ENCODE measurements at places on chromosomes 12 and 14. TPM values are rescaled to one million over a fixed set of nuclear protein-coding genes. Genes with fewer than 3 reads are reported as not detected.

GRCh38 chr14:74314576-74314975, 11.8 kb upstream of the ABCD4 start:
- H3K27ac ChIP-seq, result no peak overlapping the region
- no peaks in the 10 kb centered on the region for H3K4me1 ChIP-seq
- H3K27me3 ChIP-seq, result peaks cover 1% of the 10 kb centered on the region
- no peaks in the 10 kb centered on the region for H3K36me3 ChIP-seq
- DNase-seq, result no peak

The ABHD4 gene
- total RNA-seq, result 77.7 TPM

DNA sequence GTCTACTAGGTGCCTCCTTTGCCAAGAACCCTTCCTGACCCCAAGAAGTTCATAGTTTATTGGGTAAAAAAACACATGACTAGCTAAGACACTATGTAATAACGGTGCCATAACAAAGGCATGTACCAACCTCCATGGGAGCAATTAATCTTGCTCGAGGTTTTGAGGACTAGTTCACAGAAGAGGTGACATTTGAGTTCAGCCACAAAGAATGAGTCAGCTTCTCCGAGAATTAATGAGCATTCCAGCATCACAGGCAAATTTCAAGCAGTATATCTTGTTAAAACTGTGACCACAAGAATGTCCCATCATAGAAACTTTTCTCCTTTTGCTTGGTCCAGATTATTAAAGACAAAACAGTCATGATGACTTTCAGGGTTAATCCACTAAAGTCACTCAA, 113.0 kb upstream of the RAP1B start:
- H3K36me3 ChIP-seq, result no peaks in the 10 kb centered on the region
- H3K27me3 ChIP-seq, result no peaks in the 10 kb centered on the region
- no peak overlapping the region for H3K4me3 ChIP-seq
- H3K27ac ChIP-seq, result no peak overlapping the region
- no peaks in the 10 kb centered on the region for H3K4me1 ChIP-seq
- no peak for DNase-seq

DNA sequence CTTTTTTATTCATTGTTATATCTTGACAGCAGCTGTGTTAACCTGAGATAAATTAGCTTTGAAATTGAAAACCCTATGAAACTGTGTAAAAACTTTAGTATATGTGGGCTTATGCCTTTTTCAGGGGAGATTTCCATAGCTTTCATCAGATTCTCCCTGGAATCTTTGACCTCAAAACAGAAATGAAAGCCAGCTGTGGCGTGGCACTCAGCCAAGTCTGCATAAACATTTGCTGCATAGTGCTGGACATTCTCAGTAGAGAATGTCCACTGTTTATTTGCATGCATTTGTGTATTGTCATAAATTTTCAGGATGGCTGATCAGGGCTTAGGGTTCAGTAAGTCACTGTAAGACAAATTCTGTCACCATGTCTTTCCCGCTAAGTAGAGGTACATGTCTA, 115.3 kb upstream of the NAP1L1 start:
- no peak overlapping the region for H3K27ac ChIP-seq
- H3K4me3 ChIP-seq, result no peak overlapping the region
- peaks cover 4% of the 10 kb centered on the region for H3K4me1 ChIP-seq

The PRICKLE1 gene
- 15.6 TPM for total RNA-seq

The RPS6KL1 gene
- total RNA-seq, result 2.3 TPM

DNA sequence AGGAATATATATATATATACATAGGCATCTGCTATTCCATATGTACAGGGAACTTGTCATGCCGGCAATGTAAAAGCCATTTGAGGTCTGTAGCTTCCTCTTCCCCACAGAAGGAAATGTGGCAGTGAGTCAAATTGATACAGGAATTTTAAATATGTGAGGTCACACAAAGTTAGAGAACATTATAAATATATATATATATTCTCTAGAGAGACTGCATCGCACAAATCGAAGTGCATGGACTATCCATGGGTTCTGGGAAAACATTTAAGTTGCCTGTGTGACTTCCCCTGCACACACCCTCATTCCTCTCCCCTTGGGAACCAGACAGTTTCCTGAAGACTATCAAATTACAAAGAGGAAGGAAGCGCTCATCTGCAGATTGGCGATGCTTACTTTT, 100.9 kb upstream of the CCDC91 start:
- H3K27ac ChIP-seq, result peak overlapping the region; percentile 62
- H3K4me3 ChIP-seq, result no peak overlapping the region
- no peak for DNase-seq
- H3K27me3 ChIP-seq, result no peaks in the 10 kb centered on the region
- H3K36me3 ChIP-seq, result no peaks in the 10 kb centered on the region
- peaks cover 28% of the 10 kb centered on the region for H3K4me1 ChIP-seq

- DNase-seq, result no peak
- no peak overlapping the region for H3K27ac ChIP-seq
Measured at GRCh38 chr14:72880820-72881219, 13.1 kb downstream of the DPF3 start.

GRCh38 chr12:114760151-114760877, 76.3 kb upstream of the TBX3 start:
- H3K36me3 ChIP-seq, result no peaks in the 10 kb centered on the region
- H3K4me1 ChIP-seq, result peaks cover 11% of the 10 kb centered on the region
- DNase-seq, result no peak

- H3K36me3 ChIP-seq, result no peaks in the 10 kb centered on the region
- no peak for DNase-seq
- no peak overlapping the region for H3K27ac ChIP-seq
- H3K4me3 ChIP-seq, result no peak overlapping the region
- H3K4me1 ChIP-seq, result peaks cover 8% of the 10 kb centered on the region
- H3K27me3 ChIP-seq, result peaks cover 4% of the 10 kb centered on the region
Measured at GRCh38 chr14:96588410-96589257, 86.5 kb downstream of the PAPOLA start.

The COL2A1 gene
- total RNA-seq, result 1.9 TPM

GRCh38 chr12:74781991-74782485, 244.4 kb downstream of the ATXN7L3B start:
- no peak overlapping the region for H3K27ac ChIP-seq
- H3K4me1 ChIP-seq, result peaks cover 10% of the 10 kb centered on the region
- no peak for DNase-seq

The KRT2 gene
- total RNA-seq, result not detected

- no peak overlapping the region for H3K4me3 ChIP-seq
- H3K36me3 ChIP-seq, result no peaks in the 10 kb centered on the region
- H3K4me1 ChIP-seq, result peaks cover 16% of the 10 kb centered on the region
- no peak for DNase-seq
Measured at GRCh38 chr12:25377469-25378177, 126.9 kb upstream of the KRAS start.

DNA sequence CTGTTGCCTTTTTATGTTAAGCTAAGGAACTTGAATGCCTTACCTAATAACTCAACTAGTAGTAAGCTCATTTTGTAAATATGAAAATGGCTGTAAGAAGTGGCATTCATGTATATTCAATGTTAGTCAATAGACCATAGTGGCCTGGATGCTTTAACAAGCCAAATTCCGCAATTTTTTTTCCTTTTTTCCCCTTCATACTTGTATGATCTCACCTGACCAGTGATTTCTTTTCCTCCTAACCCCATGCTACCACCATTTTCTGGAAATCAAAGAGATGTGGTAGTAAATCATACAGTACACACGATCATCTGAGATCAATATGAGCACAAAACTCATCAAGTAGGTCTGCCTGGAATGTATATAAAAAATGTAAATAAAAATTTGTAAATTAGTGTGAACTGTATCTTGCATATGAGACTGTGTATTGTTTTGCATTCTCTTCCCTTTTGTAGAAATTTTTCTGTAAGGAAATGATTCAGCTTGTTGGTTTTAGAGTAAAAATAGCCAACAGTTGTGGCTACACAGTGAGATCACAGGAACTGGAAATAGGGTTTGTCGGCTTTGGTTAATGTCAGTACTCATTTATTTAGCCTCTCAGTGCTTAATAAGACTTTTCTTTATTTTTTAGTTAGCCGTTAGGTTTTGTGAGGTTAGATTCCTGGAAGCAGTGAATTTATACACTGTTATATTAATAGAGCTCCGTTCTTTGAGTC, 62.5 kb downstream of the ETNK1 start:
- peak overlapping the region; percentile 81 for H3K27ac ChIP-seq
- peaks cover 3% of the 10 kb centered on the region for H3K27me3 ChIP-seq
- peaks cover 8% of the 10 kb centered on the region for H3K4me1 ChIP-seq

DNA sequence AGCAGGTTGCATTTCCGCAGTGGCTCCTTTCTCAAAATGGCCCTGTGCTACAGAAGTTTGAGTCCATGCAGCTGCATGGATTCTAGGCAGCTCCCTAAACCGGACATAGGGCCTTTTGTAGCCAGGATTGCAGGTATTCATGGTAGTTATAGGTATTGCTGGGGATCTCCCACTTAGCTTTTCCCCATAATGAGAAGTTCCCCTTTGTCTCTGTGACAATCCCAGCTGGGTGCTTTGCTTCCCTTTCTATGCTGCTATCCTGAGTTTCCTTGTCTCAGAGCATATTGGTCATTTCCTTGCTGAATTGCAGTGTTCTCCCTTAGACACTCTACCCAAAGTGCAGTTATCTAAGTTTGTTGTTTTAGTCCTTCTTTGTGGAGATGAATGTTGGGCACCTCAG, 120.9 kb upstream of the MIS18BP1 start:
- peaks cover 16% of the 10 kb centered on the region for H3K4me1 ChIP-seq
- no peak for DNase-seq
- H3K4me3 ChIP-seq, result no peak overlapping the region
- no peak overlapping the region for H3K27ac ChIP-seq

DNA sequence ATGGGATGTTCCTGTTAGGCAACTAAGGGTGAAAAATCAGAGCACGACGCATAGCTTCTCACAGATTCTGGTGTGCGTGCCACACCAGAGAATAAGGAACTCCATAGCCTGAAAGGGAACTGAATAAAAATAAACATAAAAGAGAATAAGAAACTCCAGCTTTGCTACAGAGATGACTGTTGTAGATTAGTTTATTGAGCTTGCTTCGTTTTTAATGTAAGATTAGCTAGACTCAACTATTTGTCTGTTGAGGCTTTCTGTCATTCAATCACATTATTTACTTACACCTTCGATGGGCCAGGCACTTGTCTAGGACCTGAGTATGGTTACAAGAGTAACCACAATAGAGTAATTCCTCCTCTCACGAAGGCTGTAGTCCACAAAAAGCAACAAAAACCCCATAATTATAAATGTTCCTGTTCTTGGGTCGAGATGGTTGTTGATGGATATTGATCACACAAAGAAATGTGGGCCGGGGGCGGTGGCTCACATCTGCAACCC, 807 bp upstream of the ZCCHC8 start:
- peak overlapping the region; percentile 98 for H3K27ac ChIP-seq
- peak overlapping the region; percentile 91 for H3K4me3 ChIP-seq
- peaks cover 21% of the 10 kb centered on the region for H3K36me3 ChIP-seq
- H3K4me1 ChIP-seq, result peaks cover 15% of the 10 kb centered on the region

The JDP2 gene
- 5.1 TPM for total RNA-seq

- no peaks in the 10 kb centered on the region for H3K4me1 ChIP-seq
- peaks cover 1% of the 10 kb centered on the region for H3K27me3 ChIP-seq
- peaks cover 54% of the 10 kb centered on the region for H3K36me3 ChIP-seq
- no peak for DNase-seq
Measured at GRCh38 chr12:123522164-123522563, 11.4 kb downstream of the RILPL1 start.

GRCh38 chr12:51898937-51899336, 8.4 kb upstream of the ACVRL1 start:
- H3K27me3 ChIP-seq, result peaks cover 2% of the 10 kb centered on the region
- no peak overlapping the region for H3K4me3 ChIP-seq
- peak overlapping the region; percentile 90 for H3K27ac ChIP-seq
- no peak for DNase-seq

- no peaks in the 10 kb centered on the region for H3K4me1 ChIP-seq
- H3K27me3 ChIP-seq, result no peaks in the 10 kb centered on the region
- H3K27ac ChIP-seq, result no peak overlapping the region
- no peak overlapping the region for H3K4me3 ChIP-seq
Measured at GRCh38 chr14:95215094-95215725, 57.9 kb upstream of the DICER1 start.

The DTX3 gene
- 43.7 TPM for total RNA-seq

Measured in endothelial cell (in vitro differentiated cells).